ENCODE measurements at places on chromosomes 2 and 18.

DNA sequence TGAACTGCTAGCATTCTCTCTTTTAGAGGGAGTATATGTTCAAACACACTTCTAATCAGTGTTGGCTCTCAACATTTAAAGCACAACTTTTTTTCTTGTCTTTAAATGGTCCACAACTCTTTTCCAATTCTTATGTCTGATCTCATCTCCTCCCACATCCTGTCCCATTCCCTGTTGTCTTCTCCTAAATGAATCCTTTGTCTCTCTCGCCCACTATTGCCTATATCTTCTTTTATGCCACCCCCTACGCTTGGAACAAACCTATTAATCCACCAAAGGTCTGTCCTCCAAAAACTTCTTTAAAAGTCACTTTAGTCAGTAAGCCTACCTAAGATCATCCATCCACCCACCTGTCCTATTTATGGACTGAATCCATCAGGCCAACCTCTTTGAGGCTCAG, 235.5 kb upstream of the SMAD7 start:
- DNase-seq, result no peak

DNA sequence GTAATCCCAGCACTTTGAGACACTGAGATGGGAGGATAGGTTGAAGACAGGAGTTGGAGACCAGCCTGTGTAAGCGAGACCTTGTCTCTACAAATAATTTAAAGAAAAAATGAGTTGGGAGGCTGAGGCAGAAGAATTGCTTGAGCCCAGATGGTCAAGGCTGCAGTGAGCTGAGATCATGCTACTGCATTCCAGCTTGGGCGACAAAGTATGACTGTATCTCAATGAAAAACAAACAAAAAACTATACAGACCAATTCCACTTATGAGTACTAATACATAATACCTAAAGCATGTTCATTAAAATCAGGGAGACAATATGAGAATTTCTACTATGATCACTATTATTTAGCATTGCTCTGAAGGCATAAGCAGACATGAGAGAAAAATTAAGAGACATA, 12.6 kb downstream of the RNF149 start:
- DNase-seq, result no peak

GRCh38 chr18:57771626-57772025, 31.5 kb downstream of the ATP8B1 start:
- no peak for DNase-seq

DNA sequence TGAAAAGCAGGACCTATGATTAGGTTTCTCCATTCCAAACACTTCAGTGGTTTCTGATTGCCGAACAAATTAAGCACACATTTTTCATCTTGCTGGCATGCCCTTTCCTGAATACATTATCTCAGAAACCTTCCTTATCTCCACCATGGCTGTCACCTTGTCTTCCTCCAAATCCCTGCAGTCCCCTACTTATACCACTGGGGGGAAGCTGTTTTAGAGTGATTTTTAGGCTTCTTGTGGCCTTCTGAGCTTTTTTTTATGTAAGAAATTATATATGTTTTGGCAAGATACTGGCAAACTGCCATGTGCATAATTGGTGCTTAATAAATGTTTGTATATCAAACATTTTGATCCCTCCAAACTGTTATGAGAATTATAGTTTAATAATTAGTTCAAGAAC, 229.2 kb downstream of the MYT1L start:
- no peak for DNase-seq

- DNase-seq, result no peak
Observed at GRCh38 chr2:78260861-78261260, 738.7 kb upstream of the LRRTM4 start.

GRCh38 chr2:72889991-72890390, 2.8 kb downstream of the SPR start:
- DNase-seq, result no peak

DNA sequence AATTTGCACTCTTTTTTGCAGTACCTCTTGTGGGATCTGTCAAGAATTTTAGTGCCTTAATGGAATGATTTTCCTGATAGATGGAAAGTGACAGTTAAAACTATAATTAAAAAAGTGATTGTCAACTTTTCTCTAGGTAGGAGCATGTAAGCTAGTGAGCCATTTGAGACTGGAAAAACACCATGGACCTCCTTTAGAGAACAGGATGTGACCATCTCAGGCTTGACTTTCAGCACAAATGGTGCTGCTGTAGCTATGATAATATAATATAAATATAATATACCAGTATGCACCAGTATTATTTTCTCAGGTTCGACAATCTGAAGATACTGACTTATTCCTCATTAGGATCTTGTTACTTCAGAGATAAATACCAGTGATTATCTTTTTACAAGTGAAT, 27.8 kb downstream of the ZNF236 start:
- DNase-seq, result no peak
